Activated T-helper 9 cell treated with anti-CD3 and anti-CD28 coated beads, Interleukin-2, amount 50 U/mL, for 16 hours (primary cell): ENCODE measurements at places on chromosomes 16 and 17.

GRCh38 chr17:34827008-34827407 lies 134.3 kb downstream of the CCT6B start:
- DNase-seq = no peak

DNA sequence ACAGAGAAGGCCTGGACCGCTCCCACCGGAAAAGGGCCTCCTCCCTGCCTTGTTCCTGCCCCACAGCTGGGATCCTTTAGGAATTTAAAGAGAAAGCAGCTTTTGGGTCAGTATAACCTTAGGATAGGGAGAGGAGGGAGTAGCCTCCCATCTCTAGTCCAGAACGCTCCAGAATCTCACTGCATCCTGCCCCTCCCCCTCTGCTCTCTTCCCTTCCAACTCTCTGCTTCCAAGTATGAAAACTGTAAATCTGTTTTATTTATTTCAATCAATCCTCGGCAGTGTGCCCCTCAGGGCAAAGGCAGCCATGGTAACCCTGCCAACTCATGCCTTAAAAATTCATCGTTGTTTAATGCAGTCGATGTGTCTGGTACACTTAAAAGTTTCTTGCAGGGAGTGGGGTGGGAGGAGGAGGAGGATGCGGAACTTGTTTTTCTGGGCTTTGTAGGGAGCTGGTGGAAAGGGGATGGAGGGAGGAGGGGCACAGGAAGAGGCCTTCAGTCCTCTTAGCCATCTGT lies 21.2 kb upstream of the MTSS2 start:
- DNase-seq = no peak

GRCh38 chr17:7340179-7340578 lies 3.9 kb downstream of the ACAP1 start:
- no peak for DNase-seq

DNA sequence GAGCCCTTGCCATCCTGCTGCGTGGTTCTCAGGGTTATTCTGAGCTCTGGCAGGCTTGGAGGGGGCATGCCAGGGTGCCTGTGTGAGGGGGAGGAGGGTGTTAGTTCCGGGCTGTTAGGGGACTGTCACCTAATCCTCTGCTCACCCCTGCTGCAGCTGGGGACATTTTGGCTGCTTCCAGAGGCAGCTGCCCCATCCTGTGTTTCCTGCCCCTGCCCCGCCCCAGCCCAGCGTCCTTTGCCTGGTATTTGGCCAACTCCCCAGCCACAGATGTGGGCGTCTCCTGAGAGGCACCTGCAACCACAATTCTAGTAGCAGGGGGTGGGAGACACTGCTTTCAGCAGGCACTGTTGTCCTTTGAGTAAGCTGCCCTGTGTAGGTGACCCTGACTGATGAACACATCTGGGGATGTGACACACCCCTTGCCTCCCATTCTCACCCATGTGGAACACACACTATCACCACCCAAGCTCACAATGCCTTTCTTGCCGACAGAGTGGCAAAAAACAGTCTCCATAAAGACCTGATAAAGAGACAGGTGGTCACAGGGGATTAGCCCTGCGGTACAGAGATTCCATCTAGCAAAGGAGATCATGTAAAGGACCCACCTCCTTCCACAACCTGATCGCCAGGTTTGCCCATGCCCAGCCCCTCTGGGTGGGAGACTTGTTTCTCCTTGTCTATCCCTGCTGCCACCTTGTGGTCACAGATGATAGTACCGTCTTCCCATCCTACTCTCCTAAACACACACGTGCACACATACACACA lies at the start of gene CHRNE:
Gene CHRNE, minus strand, starts transcription at position 48 of the 768 bp plus-strand sequence. Its CDS starts 35 bp downstream, at position 13.
- DNase-seq = peak; percentile 54

- peak; percentile 44 for DNase-seq
These were observed 565 bp downstream of the WDR45B start for GRCh38 chr17:82647593-82648164.

DNA sequence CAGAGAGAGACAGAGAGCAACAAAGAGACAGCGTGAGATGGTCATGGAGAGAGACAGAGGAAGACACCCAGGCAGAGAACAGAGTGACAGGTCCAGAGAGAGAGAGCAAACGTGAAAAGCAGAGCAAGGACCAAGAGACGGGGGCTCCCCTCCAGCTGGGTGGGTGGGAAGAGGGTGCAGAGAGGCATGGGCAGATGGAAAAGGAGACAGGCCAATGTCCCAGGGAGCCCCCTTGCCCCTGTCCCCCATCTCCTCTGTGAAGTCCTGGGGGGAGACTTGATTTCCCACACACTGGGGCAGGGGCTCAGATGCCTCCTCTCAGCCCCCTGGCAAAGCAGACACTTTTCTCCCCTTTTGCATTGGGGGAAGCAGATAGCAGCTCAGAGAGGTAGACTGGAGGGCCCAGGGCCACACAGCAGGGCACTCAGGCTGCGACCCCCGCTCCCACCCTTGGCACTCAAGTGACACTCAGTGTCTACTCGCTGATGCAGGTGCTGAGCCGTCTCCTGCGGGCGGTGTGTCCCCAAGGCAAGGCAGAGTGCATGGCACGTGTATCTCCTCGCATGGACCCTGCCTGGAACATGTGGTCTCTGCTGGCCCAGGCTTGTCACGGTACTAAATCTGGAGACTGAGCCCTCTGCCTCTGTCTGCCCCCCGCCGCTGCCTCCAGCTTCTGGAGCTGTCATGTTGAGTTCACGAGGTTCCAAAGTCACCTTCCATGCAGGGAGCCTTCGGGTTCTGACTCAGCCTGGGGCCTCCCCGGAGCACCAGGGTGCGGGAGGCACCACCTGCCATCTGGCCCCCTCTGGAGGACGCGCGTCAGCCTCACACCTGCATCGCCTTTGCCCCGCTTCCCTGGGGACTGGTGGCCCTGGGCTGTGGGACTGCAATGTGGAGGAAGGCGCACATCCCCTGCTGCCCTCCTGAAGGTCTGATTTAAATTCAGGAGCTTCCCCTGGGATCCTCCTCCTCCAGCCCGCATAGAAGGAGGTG lies 215.9 kb upstream of the GSE1 start:
- DNase-seq = no peak
